DMS79 treated with DMSO at 0.1 percent for 48 hours (cell line): ENCODE measurements at places on chromosomes 12 and 14.
A peak's percentile ranks its signal among the peaks of the same experiment; 100 is the strongest.

DNA sequence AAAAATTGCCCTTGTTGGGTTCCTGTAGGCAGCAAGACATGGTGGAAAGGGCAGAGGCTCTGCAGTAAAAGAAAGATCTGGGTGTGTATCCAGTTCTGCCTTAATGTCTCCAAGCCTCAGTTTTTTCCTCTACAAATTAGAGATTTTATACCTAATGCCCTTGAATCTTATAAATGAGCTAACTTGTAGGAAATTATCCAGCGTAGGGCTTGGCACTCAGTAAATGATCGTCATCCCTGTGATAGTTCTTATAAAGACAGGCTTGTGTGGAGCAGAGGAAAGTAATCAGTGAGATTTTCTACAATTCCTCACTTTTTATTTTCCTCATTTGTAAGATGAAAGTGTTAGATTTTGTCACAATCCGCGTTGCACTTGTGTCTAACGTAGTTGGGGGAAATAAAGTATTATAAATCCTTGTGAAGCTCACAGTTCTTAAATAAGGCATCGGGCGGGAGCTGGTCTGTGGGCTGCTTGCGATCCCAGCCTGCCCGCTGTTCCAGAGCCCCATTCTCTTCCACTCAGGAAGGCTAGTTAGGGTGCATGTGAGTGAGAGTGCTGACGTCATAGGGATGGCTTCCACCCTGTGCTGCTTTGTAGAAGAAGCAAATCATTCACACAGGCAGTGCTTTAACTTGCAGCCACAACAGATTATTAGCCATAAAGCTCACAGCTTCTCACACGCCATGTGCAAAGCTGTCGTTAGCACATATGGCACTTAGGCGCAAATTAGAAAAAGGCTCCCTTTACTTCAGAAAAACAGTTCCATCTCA, 87.6 kb downstream of the EML1 start:
- DNase-seq: no peak

DNA sequence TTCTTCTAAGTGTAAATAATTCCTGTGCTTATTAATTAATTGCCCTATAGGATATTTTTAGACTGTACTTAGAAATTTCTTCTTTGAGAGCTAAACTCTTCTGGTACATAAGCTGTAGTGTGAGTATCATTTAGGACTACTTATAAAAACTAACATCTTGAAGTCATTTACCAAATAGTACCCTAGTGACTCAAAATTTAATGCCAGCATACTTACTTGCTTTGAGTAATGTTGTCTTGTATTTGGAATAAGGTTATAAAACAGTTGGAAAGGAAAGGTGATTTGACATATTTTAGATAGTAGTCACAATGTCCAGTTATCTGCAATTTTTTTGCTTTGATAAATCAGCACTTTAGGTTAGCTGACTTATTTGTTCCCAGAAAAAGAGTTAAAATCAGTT, 39.1 kb downstream of the SPATA7 start:
- DNase-seq: no peak

DNA sequence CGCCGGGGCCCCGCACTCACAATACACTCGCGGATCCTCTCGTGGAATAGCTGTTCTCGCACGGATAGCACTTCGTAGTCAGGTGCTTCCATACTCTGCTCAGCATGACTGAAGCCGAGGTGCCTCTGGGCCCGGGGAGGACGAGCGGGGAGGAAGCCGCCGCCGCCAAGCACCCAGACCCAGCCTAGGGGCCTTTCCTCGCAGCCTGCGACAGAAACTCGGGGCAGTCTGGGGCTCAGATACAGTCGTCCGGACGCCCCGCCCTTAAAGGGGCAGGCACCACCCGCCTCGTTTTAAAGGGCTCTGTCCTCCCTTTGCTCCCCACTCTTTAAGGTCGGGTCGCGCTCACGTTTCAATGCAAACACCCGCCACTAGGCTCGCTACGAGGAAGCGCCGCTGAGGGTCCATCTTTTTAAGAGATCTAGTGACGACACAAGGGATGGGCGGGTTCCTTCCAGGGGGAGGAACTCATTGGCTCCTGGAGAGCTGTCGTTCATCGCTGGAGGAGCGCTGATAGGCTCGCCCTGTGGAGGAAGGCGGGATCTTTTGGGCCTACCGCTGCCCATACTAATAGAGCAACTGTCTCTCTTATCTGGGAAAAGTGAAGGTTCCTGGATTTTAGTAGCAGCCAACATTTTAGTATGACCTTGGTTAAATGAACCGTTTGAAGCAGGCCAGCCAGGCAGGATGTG, at the start of gene LMBR1L:
Gene LMBR1L, minus strand, starts transcription at position 384 of the 692 bp plus-strand sequence. Its CDS starts 292 bp downstream, at position 92.
- DNase-seq: peak; percentile 97

DNA sequence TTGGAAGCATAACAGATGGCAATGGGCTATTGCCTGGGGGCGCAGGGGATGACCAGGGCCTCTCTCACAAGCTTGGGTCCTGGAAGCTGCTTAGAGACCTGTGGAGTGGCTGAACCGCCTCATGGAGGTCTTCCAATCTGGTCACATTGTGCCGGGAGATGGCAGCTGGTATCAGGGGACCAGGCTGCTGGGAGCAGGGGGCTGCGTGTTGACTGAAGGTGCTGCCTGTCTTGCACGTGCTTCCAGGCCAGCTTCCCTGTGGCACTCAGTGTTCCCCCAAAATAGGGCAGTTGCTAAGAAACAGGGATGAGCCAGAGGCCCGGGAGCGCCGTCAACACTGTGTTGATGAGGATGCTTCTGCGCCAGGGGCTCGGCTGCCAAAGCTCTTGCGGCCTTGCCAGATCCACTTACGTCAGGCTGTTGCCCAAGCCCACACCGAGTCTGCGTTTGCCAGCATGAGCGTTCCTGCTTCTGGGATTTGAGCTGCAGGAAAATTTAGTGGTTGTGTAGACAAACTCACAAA, 39.8 kb downstream of the ELK3 start:
- DNase-seq: no peak

GRCh38 chr14:93011141-93011529, 88.2 kb downstream of the CHGA start:
- no peak for DNase-seq

- DNase-seq: no peak
These were observed 130.3 kb downstream of the TMTC3 start for GRCh38 chr12:88272456-88272855.

DNA sequence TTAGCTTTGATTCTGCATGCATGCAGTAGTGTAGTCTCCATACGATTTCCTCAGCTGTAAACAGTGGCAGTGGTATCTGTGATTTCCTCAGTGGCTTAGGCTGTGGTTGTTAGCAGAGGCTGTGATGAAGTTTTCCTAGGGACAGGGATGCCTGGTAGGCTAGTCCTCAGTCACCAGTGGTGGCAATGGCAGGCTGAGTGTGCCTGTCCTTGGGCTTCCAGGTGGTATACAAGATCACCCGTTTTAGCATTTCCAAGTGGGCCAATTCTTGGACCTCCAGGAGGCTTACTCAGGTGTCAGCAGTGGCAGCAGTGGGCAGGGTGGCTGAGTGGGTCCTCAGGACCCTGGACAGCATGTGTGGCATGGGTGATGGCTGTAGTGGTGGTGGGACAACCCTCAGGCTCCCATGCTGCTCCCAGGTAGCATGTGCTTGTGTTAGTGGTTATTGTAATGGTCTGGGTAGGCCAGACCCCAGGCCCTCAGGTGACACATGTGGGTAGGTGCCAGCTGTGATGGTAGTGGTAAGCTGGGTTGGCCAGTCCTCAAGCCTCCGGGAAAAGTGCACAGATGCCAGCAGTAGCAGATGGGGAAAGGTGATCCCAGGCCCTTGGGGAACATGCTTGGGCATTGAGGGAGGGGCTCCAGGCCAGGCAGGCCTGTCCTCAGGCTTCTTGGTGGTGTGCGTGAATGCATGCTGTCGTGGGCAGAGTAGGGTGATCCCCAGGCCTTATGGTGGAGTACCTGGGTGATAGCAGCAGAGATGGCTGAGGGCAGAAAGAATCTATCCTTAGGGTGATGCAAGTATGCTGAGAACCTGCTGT, 146.5 kb downstream of the PAPOLA start:
- DNase-seq: no peak

GRCh38 chr14:61493239-61493638, 171.9 kb downstream of the PRKCH start:
- DNase-seq: no peak

- DNase-seq: no peak
These were observed 192.8 kb downstream of the KLHL28 start for GRCh38 chr14:44768935-44769334.

- DNase-seq: peak; percentile 48
These were observed 139.4 kb downstream of the MON2 start for GRCh38 chr12:62605981-62606380.

DNA sequence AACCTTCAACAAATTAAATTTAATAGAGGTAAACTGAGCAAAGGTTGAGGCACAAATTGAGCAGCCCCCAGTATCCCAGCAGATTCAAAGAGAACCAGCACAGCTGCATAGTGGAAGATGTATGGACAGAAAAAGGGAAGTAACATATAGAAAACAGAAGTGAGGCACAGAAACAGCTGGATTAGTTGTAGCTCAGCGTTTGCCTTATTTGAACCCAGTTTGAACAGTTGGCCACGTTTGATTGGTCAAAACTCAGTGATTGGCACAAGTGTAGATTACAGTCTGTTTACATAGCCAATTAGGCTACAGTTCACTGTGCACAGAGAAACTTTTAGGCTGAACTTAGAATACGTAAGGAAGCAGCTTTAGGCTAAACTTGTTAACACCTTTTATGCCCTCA, 315.5 kb downstream of the RMST start:
- no peak for DNase-seq

GRCh38 chr12:13697973-13698372, 283.4 kb downstream of the GRIN2B start:
- DNase-seq: no peak

DNA sequence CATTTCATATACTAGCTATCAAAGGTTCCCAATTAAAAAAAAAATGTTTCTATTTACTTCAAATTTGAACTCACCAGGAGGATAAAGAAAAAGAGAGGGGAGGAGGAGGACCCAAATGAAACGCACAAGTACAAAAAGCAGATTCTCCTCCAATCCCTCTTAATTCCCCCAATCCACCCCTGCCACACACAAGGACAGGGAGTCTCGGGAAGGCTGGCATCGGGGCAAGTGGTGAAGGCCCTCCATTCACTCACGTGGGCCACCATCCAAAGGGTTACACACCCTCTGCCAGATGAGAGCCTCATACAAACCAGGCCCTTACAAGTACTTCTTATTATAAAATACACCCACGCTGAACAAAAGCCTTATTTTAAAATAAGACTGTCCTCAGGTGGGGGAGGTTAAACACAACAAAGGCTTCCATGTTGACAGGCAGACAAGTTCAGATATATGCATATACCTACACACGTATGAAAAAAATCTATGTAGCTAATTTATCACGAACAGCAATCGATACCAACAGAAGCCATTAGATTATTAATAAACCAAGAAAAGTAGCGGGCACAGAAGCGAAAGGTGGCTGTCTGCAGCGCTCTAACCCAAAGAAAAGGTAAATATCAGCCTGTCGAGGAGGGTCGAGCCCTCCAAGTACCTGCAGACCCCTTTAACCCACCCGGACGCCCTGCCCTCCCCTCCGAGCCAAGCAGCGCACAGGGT, 1.5 kb downstream of the ATP2B1 start:
- peak; percentile 16 for DNase-seq

- no peak for DNase-seq
These were observed 191.0 kb downstream of the ERC1 start for GRCh38 chr12:1182069-1182468.

GRCh38 chr14:66610154-66610563, 102.2 kb downstream of the GPHN start:
- DNase-seq: no peak

DNA sequence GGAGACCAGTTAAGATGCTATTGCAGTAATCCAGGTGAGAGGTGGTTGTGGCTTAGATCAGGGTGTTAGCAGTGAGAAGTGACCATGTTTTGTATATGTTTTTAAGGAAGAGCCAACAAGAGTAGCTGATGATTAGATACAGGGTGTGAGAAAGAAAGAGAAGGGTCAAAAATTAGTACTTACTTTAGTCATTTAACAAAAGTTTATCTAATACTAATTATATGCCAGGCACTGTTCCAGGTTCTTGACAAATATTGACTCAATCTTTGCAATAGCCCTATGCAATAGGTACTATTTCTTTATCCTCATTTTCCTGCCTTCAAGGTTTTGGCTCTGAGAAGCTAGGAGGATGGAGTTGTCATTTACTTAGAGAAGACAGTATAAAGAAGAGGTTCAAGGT, 70.2 kb downstream of the SSPN start:
- no peak for DNase-seq

DNA sequence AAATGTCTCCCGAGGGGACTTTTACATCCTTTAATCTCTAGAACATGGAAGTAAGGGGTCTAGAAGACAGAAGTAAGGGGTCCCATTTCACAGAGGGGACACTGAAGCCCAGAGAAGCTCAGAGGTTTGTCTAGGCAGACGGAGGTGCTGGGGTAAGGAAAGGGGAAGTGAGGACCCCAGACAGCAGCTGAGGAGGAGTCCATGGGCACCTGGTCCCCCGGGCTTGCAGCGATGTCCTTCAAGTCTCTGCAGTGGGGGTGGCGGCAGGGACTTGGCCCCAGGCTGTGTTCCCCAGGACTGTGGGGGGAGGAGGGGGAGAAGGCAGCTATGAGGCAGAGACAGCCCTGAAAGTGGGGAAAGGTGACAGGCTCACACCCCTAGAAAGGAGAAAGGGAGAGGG, 30.7 kb downstream of the DTX1 start:
- DNase-seq: no peak

- no peak for DNase-seq
These were observed 30.6 kb downstream of the PPFIBP1 start for GRCh38 chr12:27554421-27555186.

- DNase-seq: peak; percentile 73
These were observed 51.2 kb downstream of the TMEM30B start for GRCh38 chr14:61229981-61230380.

DNA sequence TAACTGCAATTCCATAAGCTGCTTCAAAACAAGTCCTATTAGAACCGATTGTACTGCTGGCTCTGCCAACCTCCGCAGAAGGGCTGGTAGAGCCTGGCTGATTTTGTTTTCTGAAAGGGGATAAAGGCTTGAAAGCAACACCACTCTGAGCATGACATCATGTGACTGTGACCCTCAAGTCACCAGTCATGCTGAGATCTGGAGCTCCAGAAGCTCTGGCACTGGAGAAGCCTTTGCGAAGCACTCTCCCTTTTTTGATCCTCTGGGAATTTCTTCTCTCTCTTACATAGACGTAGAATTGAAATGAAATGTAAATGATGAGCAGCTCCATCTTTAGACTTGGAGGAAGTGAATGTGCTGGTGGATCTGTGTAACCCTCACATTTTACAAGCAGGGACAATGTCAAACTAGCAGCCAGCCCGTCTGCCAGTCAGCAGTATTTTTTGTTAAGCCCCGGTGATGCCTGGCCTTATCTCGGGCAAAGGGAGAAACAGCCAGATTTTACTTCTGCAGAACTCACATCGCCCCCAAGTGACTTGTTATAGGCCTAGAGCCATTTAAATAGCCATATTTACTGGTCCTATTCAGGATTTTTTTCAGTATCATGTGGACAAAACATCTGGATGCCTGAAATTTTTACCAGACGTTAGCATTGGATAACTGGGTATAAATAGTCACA, 112.1 kb upstream of the NPAS3 start:
- DNase-seq: no peak

- no peak for DNase-seq
These were observed 410.0 kb downstream of the RAD51B start for GRCh38 chr14:68229423-68230100.

- peak; percentile 95 for DNase-seq
These were observed 12.1 kb downstream of the NKX2-1 start for GRCh38 chr14:36507847-36508417.

GRCh38 chr14:47302121-47302520, 373.3 kb downstream of the MDGA2 start:
- no peak for DNase-seq
